NCI-H1048 (cell line): ENCODE measurements at places on chromosomes 6 and 20.
A peak's percentile ranks its signal among the peaks of the same experiment; 100 is the strongest.

GRCh38 chr20:32359633-32360332, 1.7 kb downstream of the ASXL1 start:
- DNase-seq, result no peak

DNA sequence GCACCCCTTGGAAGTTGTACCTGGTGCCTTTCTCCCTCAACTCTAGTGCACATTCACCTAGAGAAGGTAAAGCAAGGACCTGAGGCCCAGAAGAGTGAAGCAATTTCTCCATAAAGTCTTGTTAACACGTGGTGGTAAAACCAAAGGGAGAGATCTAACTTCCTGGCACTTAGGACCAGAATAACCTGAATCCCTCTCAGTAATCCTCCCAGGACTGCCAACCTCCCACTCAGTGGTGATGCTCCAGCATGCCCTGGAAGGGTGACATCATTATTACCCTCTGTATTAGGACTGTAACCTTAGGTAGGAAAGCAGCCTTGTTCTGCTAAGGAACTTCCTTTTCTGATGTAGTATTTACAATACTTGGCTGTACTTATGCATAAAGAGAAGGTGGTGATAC, 330.6 kb upstream of the MARCKS start:
- DNase-seq, result no peak

DNA sequence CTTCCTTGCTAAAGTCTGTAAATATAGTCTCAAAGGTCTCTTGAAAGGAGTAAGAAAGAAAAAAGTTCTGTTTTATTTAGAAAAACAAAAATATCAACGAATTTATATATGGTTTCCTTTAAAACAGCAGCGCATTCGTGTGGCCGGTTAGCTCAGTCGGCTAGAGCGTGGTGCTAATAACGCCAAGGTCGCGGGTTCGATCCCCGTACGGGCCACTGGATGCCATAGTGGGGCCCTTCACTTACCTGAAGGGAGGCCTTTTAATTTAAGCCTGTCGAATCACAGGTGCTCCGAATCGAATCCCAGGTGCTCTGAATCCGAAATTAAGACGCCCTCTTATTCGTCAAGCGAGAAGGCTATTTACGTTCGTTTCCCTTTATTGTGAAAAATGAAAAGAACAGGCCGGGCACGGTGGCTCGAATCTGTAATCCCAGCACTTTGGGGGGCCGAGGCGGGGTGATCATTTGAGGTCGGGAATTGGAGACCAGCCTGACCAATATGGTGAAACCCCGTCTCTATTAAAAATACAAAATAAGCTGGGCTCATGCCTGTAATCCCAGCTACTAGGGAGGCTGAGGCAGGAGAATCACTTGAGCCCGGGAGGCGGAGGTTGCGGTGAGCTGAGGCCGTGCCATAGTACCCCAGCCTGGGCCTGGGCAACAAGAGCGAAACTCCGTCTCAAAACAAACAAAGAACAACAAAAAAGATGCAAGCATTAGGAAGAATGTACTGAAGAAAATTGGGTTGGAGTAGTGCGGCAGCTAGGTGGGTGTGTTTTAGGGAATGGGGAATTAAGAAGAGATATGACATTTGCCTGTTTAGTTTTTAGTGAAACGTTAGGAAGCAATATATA, 195.8 kb upstream of the ZNF184 start:
- DNase-seq, result no peak

DNA sequence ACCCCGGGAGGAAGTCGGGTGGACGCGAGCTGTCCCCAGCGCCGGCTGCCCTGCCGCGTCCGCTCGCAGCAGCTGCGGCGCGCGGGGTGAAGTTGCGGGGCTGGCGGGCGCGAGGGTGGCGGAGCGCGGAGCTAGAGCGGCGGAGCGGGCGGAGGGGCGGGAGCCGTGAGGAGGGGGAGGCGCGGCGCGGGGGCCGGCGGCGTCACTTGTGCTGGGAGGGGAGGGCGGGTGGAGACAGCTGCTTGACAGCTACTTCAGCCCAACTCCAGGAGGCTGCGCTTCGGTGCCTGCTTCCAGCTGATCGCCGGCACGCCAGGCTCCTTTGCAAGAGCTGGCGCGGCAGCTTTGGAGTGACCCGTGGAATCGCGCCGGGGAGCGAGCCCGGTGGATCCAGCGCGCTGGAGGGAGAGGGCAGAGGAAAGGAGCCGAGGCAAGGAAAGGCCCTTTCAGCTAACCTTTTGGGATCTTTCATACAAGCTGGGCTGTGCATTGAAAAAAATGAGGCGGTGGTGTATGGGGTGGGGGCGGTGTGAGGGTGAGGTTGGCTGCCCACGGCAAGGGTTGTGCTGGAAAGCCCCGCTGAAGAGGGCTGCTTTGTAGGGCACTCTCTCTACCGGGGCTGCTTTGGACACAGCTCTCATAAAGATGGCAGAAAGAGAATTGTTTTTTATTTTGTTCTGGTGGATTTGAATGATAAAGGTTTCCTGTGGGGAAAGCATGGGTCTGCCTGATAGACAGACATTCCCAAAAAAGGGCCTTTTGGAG, 24.6 kb downstream of the RIPOR2 start:
- no peak for DNase-seq

DNA sequence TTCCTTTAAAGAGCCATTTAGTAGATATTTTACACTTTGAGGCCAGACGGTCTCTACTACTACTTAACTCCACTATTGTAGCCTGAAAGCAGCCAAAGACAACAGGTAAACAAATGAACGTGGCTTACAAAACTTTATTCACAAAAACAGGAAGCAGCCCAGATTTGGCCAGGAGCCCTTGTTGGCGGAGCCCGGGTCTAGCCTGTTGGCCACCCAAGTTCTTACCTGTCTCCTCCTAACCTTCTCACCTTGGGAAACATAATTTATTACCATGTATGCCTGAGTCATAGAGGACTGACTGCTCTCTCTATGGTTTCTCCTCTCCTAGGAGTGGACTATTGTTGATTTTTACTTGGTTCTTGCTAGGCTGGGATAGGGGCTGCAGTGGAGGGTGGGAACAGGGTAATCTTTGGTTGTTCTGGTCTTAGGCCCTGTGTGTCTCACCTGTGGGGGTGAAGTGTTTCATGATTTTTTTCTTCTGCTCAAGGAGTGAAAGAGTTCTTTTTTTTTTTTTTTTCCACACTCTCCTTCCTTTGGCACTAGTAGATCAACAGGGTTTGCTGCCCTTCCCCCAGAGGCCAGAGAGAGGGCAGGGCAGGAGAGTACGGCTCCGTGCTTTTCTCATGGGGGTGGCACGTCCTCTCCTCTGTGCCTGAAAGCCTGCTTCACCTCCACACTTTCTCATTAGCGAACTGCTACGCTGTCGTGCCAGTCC, 90.0 kb downstream of the RPP40 start:
- DNase-seq, result no peak

- no peak for DNase-seq
These were observed 476 bp upstream of the BCKDHB start for GRCh38 chr6:80105972-80106417.

GRCh38 chr6:157099912-157100593, 223.3 kb downstream of the TMEM242 start:
- no peak for DNase-seq

DNA sequence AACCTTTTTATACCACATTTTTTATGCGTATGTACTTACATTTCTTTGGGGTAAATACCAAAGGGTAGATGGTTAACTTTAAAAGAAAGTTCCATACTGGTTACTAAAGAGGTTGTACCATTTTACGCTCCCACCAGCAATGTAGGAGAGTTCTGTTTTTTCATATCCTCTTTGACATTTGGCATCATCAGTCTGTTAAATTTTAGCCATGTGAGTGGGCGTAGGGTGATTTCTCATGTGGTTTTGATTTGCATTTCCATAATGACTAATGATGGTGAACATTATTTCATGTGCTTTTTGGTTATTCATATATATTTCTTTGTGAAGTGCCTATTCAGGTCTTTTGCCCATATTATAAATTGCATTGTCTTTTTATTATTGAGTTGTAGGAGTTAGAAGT, 194.2 kb downstream of the PRL start:
- DNase-seq, result no peak

- DNase-seq, result no peak
These were observed 14.7 kb downstream of the CHRNA4 start for GRCh38 chr20:63346131-63347080.

GRCh38 chr6:63816401-63816981, 180.9 kb downstream of the PHF3 start:
- DNase-seq, result no peak

GRCh38 chr6:84428300-84428907, 201.0 kb upstream of the CEP162 start:
- peak; percentile 5 for DNase-seq

- DNase-seq, result no peak
These were observed 16.1 kb upstream of the UNC93A start for GRCh38 chr6:167275001-167275400.

- DNase-seq, result no peak
These were observed 312.3 kb downstream of the TAF4 start for GRCh38 chr20:61753316-61753942.

- no peak for DNase-seq
These were observed 22.0 kb downstream of the FIG4 start for GRCh38 chr6:109713097-109713496.

- DNase-seq, result no peak
These were observed 222.9 kb downstream of the EPHA7 start for GRCh38 chr6:93196406-93196970.

- DNase-seq, result no peak
These were observed 47.8 kb downstream of the SHLD1 start for GRCh38 chr20:5797843-5798462.

DNA sequence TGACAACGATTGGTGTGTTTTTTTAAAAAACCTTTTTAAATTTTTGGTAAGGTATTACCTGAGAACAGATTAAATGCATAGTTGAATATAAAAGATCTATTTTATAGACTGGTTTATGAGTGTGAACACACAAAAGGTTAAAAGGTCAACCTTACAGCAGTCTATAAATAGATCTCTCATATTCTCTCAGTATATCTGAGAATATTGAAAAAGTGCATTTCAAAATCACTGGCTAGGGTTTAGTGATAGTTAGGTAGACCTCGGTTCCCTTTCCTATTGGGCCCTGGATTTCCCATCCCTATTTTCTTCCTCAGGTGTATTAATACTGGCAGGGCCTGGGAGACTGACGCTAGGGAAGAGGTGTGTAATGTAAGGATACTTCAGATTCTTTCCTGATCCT, 723 bp upstream of the ZNF451 start:
- no peak for DNase-seq

GRCh38 chr6:43129434-43130194, 41.5 kb upstream of the SRF start:
- no peak for DNase-seq

GRCh38 chr6:72250664-72251063, 364.3 kb downstream of the RIMS1 start:
- DNase-seq, result no peak

- no peak for DNase-seq
These were observed 110.9 kb downstream of the ARMC2 start for GRCh38 chr6:108958900-108959770.

DNA sequence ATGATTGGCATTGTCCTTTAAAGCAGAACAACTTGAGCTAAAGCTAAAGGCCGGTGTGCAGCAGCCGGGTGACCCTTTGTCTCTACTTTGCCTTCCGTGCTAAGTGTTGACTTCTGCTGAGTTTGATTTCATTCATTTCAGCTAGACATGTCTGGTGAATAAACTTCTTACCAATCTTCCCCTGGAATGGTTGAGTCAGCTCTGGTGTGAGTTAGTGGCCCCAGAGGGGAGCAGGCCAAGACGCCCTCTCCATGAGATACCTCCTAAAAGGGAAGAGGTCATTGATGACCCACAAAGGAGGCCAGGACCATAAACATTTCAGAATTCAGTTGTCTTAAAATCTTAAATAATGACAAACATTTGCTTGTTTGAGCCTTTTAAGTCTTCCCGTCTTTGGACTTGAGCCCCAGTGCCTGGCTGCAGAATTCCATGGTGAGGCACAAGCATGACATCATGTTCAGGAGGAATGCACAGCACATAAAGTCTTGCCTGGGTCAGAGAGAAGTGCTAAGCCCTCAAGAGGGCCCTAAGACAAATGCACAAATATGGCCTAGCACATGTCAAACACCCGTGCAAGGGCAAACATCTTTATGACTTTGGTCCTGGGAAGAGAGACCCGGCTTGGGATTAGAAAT, 96.3 kb upstream of the NEDD9 start:
- DNase-seq, result no peak

DNA sequence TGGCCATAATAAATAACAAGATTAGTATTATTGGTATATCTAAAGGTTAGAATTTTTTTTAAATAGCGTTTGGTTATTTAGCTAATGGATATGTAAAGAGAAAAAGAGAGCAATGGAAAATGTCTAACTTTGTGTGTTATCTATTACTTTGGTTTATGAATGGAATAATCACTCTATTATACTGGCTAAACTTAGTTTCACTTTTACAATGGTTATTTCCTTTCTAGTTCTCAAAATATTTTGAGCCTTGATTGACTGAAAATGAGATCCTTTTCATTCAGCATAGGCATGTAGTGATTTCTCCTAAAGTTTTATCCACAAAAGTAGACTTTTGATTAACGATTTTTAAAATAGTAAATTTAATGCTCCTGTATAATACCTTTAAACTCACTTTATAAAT, 51.6 kb upstream of the MLIP start:
- DNase-seq, result no peak

DNA sequence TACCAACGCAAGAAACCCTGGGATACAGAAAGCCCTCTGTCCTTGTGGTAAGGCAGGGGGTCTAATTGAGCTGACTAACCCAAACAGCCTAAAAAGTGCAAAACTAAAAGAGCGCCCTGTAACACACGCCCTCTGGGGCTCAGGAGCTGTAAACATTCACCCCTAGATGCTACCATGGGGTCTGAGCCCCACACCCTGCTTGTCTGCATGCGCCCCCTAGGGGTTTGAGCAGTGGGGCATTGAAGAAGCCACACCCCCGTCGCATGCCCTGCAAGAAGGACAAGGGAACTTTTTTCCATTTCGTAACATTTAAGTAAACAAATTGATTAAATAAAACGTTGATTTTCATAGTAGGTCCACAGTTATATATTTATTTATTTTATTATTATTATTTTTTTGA, 616.9 kb upstream of the MAN1A1 start:
- no peak for DNase-seq

- no peak for DNase-seq
These were observed 93.3 kb upstream of the MARCKS start for GRCh38 chr6:113763876-113764275.

DNA sequence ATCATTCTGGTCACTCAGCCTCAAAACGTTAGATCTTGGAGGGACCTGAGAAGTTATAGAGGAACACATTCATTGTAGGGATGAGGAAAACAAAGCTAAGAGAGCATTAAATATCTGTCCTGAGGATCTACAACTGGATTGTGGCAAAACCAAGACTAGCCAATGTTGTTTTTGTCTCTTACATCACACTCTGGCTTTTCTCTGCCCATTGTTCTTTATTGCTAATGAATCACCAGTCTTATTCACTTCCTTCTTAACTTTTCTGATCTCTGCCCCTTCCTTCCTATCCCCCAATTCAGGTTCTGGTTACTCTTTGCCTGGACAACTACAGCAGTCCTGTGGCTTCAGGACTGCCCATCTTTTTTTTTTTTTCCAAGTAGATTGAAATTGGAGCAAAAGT, 57.0 kb upstream of the PREP start:
- no peak for DNase-seq

GRCh38 chr6:150373260-150373701, 4.5 kb downstream of the IYD start:
- DNase-seq, result no peak
